Testis (tissue), 5 donors: ENCODE measurements at places on chromosomes 11 and 22. TPM values are rescaled to one million over a fixed set of nuclear protein-coding genes. Genes with fewer than 3 reads are reported as not detected.

Gene APOL5
- 0.31 TPM for total RNA-seq

Gene CECR2
- 16.8 TPM for total RNA-seq

Gene RAPSN
- 0.63 TPM for total RNA-seq

Gene PRR33
- total RNA-seq, result not detected

Gene C11orf52
- total RNA-seq, result 2.0 TPM

Gene KCNE3
- 4.1 TPM for total RNA-seq

Gene RASSF10
- total RNA-seq, result 3.0 TPM

DNA sequence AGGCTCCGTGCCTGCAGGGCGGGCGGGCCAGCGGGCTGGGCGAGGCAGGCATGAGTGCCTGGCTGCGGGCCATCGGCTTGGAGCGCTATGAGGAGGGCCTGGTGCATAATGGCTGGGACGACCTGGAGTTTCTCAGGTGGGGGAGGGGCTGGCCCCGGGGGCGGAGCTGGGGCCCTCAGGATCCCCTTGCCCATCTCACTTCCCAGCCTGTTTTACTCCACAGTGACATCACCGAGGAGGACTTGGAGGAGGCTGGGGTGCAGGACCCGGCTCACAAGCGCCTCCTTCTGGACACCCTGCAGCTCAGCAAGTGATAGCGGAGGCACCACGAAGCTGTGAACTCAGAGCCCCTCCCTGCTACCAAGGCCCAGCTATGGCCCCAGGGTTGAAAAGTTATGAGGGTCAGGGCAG is 5.9 kb downstream of the PHOX2A start:
- DNase-seq, result peak; percentile 60

DNA sequence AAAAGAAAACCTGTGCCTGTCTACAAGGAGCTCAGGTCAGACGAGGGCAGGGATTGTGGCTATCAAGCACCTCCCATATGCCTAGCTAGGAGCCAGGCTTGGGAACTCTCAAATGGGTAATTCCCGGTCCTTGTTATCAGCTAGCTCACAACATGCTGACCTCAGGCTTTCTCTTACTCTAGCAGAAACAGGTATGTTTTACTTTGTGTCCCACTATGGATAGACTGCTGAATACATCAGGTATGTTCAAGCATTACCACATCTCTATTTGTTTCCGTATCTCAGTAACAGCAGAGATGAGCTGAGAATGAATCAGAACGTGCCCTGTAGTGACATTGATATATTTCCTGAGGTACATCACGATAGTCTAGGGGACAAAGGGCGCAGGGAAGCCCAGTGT is 29.4 kb downstream of the SHISA8 start:
- no peak for DNase-seq

GRCh38 chr11:45945397-45945999 is 23.0 kb downstream of the LARGE2 start:
- DNase-seq, result no peak

GRCh38 chr11:59247531-59248227 is 35.0 kb upstream of the MPEG1 start:
- peak; percentile 48 for DNase-seq

- peak; percentile 73 for DNase-seq
These were observed 126.5 kb downstream of the VPREB1 start for GRCh38 chr22:22371031-22371541.

DNA sequence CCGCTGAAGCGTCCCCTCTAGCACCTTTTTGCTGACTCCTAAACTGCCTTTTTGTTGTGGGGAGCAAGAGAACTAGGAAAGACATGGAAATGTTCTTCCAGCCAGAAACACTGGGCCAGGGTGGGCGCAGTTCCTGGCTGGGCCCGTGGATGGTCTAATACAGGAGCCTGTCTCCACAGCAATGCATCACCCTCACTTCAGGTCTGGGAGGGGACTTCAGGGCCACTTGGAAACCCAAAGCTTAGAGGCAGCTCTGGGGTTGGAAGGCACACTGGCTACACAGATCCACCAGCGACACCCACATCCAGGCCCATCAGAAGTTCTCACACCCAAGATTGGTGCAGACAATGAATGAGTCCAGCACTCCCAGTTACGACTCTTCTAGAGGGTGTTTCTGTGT is 120.3 kb downstream of the ETS1 start:
- no peak for DNase-seq

GRCh38 chr22:35604621-35605368 is 12.3 kb downstream of the MB start:
- no peak for DNase-seq

- no peak for DNase-seq
These were observed 573.0 kb downstream of the TBC1D22A start for GRCh38 chr22:47335460-47335859.

GRCh38 chr11:27183672-27184457 is 143.2 kb downstream of the BBOX1 start:
- peak; percentile 84 for DNase-seq

DNA sequence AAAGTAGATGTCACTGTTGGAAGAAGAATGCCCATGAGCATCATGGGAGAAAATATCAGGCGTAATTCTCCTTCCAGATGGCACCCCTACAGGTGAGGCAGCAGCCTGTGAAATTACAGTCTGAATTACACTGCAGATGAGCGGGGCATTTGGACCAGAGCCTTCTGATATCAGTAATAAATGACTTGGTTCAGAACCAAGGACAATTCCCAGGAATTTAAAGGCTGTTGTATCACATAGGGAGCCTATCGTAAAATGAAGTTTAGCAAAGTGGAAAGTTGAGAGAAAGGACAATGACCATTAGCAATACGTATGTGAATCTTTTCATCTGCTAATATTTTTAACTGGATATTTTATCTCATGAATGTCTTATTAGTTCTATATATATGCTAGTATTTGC is 61.3 kb downstream of the PRMT3 start:
- DNase-seq, result no peak

- DNase-seq, result no peak
These were observed 98.1 kb downstream of the GAB2 start for GRCh38 chr11:78319453-78319955.

GRCh38 chr22:28488825-28489224 is 190.8 kb downstream of the TTC28 start:
- no peak for DNase-seq

DNA sequence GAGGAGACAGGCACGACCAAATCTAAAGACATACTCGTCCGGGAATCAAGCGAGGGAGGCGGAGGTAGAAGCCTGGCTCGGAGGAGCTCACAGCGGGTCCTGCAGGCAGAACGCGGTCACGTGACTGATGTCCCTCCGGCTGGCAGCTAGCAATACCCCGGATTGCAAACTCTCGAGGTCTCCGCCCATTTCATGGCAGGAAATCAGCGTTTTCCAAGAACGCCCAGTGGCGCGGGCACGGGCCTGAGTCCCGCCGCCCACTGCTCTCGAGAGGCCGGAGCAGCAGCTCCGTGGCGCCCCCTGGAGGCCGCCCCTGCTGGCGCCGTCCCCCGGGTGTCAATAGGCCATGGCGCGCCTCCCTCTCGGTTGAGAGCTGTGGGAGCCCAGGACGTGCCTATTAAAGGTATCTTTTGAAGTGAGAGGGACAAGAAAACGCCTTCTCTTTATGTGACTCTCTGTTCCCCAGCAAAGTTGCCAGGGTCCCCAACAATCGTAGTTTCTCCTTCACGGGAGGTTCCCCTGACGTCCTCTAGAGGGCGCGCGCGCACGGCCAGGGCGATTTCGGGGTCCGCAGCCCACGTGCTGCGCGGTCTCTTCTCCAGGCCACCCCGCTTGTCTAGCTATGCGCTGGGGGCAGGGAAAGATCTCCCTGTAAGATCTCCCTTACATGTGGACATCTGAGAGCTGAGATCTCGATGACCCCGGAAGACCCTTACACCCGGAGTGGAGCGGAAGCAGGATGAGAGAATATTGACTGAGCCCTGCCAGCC is 37.3 kb upstream of the RBFOX2 start:
- DNase-seq, result peak; percentile 91

DNA sequence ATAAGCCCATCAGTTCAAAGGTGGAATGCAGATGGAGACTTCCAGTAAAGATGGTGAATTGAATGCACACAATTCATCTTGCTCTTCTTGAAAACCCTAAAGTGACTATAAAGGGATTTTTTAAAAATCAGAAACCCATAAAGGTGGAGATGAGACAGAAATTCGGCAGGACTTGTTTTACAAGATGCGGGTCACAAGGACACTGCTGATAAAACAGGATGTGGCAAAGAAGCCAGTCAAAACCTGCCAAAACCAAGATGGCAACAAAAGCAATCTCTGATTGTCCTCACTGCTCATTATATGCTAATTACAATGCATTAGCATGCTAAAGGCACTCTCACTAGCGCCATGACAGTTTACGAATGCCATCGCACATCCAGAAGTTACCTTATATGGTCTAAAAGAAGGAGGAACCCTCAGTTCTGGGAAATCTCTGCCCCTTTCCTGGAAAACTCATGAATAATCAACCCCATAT is 137.1 kb downstream of the NECTIN1 start:
- DNase-seq, result no peak
